ENCODE measurements at places on chromosomes 12 and 14. TPM values are rescaled to one million over a fixed set of nuclear protein-coding genes. Genes with fewer than 3 reads are reported as not detected.
A peak's percentile ranks its signal among the peaks of the same experiment; 100 is the strongest.

- H3K4me1 ChIP-seq = no peaks in the 10 kb centered on the region
- H3K4me3 ChIP-seq = no peak overlapping the region
These were observed 127.6 kb upstream of the AMIGO2 start for GRCh38 chr12:47207340-47207717.

GRCh38 chr14:59870277-59871165 is at the start of gene RTN1:
TSS of gene RTN1 (minus strand) at chr14:59870776. CDS start at chr14:59870630, 146 bp downstream.
- peaks cover 7% of the 10 kb centered on the region for H3K27me3 ChIP-seq
- H3K27ac ChIP-seq = peak within 1 kb of the TSS; percentile 84
- DNase-seq = peak; percentile 82
- peaks cover 18% of the 10 kb centered on the region for H3K4me1 ChIP-seq

DNA sequence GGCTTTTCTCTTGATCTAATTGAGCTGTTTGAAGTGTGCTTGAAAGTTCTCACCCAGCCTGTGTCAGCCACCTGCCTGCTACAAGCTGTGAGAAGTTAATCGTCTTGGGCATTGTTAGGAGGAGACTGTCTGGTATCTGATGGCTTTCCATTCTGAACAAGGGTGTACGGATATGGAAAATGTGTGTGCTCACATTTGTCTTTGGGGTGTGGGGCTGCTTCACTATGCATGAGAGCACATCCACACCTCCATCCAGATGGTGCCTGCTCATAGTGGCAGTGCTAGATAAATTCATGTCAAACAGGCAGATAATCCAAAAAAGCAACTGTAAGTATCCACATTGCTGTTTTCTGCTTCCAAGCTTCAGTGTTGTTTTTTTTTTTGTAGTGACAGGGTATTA is 462.2 kb downstream of the DIO2 start:
- no peak for DNase-seq
- no peaks in the 10 kb centered on the region for H3K27me3 ChIP-seq
- no peak overlapping the region for H3K27ac ChIP-seq
- no peaks in the 10 kb centered on the region for H3K4me1 ChIP-seq

DNA sequence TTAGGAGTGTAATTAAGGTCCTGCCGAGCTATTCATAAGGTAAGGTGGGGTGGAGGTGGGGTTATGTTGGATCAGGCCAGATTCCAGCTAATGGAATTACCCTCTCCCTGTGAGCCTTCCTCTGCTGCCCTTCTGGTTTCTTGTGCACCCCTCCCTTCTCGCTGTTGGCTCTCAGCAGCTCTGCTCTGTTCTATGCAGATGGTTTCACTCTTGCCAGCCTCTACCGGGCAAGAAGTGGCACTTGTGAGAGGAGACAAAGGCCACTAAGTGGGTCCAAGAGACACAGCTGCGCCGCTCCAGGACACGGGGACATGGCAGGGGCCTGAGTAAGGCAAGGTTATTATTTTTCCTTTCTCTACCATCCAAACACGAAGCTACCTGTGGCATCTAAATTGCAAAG is 334.4 kb downstream of the EMP1 start:
- no peak overlapping the region for H3K27ac ChIP-seq
- H3K4me1 ChIP-seq = peaks cover 4% of the 10 kb centered on the region
- H3K36me3 ChIP-seq = no peaks in the 10 kb centered on the region
- H3K4me3 ChIP-seq = no peak overlapping the region

- H3K27me3 ChIP-seq = peaks cover 4% of the 10 kb centered on the region
- H3K27ac ChIP-seq = peak overlapping the region; percentile 22
- no peak for DNase-seq
These were observed 17.6 kb upstream of the FAM222A start for GRCh38 chr12:109695961-109696461.

DNA sequence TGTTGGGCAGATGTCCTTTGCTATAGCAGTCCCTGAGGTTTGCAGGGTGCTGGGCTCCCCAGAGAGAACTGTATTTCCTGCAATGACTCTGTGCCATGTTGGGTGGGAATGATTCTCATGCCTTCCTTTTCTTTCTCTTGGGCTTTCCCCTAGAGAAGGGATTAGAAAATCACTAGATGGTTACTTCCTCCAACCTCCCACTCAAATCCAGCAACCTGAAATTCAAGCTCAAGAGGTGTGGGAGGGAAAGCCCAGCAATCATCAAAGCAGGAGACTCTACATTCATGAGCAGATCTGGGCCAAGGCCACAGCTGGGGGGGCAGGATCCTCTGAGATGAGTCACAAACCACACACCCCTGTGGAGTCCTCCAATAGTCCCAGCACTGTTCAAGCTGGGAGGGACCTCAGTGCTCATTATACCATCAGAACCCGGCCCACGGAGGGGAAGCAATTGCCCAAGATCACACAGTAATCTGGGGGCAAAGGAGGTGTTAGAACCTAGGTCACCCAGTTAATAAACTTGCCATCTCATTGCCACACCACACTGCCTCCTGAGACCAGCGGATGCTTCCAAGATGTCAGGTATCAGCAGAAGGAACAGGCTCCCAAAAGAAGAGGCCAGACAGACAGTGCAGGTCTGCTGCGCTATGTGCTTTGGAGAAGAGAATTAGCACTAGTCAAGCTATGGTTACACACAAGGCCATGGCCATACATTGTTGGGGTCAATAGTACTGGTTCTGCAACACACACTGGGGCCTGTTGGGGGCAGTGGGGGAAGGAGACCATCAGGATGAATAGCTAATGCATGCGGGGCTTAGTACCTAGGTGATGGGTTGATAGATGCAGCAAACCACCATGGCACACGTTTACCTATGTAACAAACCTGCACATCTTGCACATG is 65.7 kb downstream of the TTC9 start:
- H3K36me3 ChIP-seq = no peaks in the 10 kb centered on the region
- H3K4me3 ChIP-seq = no peak overlapping the region
- no peak overlapping the region for H3K27ac ChIP-seq
- no peaks in the 10 kb centered on the region for H3K27me3 ChIP-seq
- no peak for DNase-seq

The C1QL4 gene
- total RNA-seq = 4.8 TPM

The CRACR2A gene
- total RNA-seq = 2.0 TPM

DNA sequence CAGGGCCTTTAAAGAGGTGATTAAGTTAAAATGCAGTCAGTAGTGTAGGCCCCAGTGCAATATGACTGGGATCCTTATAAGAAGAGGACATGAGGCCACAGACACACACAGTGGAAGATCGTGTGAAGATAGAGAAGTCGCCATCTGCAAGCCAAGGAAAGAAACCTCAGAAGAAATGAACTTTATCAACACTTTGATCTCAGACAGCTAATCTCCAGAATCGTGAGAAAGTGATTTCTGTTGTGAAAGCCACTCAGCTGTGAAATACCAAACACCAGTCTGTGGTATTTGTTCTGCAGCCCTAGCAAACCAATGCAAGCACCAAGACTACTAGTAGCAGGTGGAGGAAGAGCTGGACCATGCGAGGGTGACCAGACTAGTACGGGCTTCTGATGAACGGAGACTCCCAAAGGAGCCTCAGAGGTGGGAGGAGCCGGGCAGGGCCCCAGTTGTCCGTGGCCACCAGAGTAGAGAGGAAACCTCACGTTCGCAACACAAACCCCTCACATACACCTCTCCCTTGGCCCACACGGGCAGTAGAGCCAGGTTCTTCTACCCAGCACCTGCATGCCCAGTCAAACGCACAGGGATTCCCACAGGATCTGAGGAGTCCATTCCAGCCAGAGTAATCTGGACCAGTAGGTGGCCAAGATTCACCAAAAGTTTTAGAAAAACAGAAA is 243.0 kb downstream of the TTC8 start:
- H3K36me3 ChIP-seq = no peaks in the 10 kb centered on the region
- no peak overlapping the region for H3K27ac ChIP-seq
- no peak for DNase-seq
- no peaks in the 10 kb centered on the region for H3K4me1 ChIP-seq
- H3K27me3 ChIP-seq = no peaks in the 10 kb centered on the region

- peak; percentile 73 for DNase-seq
- no peak within 1 kb of the TSS for H3K27ac ChIP-seq
- peak within 1 kb of the TSS; percentile 51 for H3K4me3 ChIP-seq
- peaks cover 22% of the 10 kb centered on the region for H3K4me1 ChIP-seq
These were observed at the start of gene TBC1D30 for GRCh38 chr12:64824500-64825142. TSS of gene TBC1D30 (plus strand) at chr12:64824647. CDS start at chr12:64824880, 233 bp downstream.

The NRXN3 gene
- 73.4 TPM for total RNA-seq

- H3K4me3 ChIP-seq = no peak overlapping the region
- H3K27me3 ChIP-seq = no peaks in the 10 kb centered on the region
- H3K4me1 ChIP-seq = peaks cover 11% of the 10 kb centered on the region
- H3K27ac ChIP-seq = no peak overlapping the region
These were observed 15.0 kb upstream of the KRT73 start for GRCh38 chr12:52633383-52633782.

- no peaks in the 10 kb centered on the region for H3K36me3 ChIP-seq
- H3K4me1 ChIP-seq = no peaks in the 10 kb centered on the region
- no peak for DNase-seq
These were observed 153.1 kb downstream of the BCAT1 start for GRCh38 chr12:24795699-24796347.

- DNase-seq = no peak
- H3K27ac ChIP-seq = no peak overlapping the region
- no peaks in the 10 kb centered on the region for H3K36me3 ChIP-seq
- no peaks in the 10 kb centered on the region for H3K4me1 ChIP-seq
- no peaks in the 10 kb centered on the region for H3K27me3 ChIP-seq
- no peak overlapping the region for H3K4me3 ChIP-seq
These were observed 288.3 kb upstream of the PPFIA2 start for GRCh38 chr12:82047446-82047845.

DNA sequence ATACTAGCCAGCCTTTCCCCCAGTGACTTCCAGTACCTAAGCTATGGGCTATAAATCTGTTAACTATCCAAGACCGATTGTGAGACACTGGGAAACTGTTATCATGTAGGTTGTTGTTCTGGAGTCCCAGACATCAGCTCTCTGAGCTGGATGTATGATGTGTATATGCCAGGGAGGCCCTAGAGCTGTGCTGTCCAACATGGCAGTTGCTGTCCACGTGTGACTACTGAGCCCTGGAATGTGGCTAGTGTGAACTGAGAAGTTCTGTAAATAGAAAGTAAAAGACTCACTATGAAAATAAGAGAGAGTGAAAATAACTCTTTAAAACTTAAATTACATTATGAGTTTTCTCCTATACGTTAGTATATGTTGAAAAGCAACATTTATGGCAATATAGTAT is 755.8 kb upstream of the FBXO33 start:
- no peak overlapping the region for H3K27ac ChIP-seq
- H3K27me3 ChIP-seq = no peaks in the 10 kb centered on the region
- no peak overlapping the region for H3K4me3 ChIP-seq
- no peak for DNase-seq
- no peaks in the 10 kb centered on the region for H3K4me1 ChIP-seq

GRCh38 chr12:84492351-84492883 is 420.2 kb downstream of the SLC6A15 start:
- H3K27ac ChIP-seq = no peak overlapping the region
- H3K36me3 ChIP-seq = no peaks in the 10 kb centered on the region
- no peak for DNase-seq
- no peaks in the 10 kb centered on the region for H3K4me1 ChIP-seq
- no peak overlapping the region for H3K4me3 ChIP-seq

- no peak overlapping the region for H3K4me3 ChIP-seq
- DNase-seq = no peak
- no peaks in the 10 kb centered on the region for H3K36me3 ChIP-seq
- no peaks in the 10 kb centered on the region for H3K27me3 ChIP-seq
- peaks cover 11% of the 10 kb centered on the region for H3K4me1 ChIP-seq
- H3K27ac ChIP-seq = no peak overlapping the region
These were observed 50.6 kb upstream of the NUAK1 start for GRCh38 chr12:106189341-106189740.

Data from spinal cord (tissue), 10 donors.